Aortic smooth muscle cell (primary cell): ENCODE measurements at places on chromosomes 11 and 22. TPM values are rescaled to one million over a fixed set of nuclear protein-coding genes. Genes with fewer than 3 reads are reported as not detected.

The MUC2 gene
- total RNA-seq = not detected in 2 replicates

The BIK gene
- total RNA-seq = not detected in 2 replicates

The SLC6A5 gene
- not detected in 2 replicates for total RNA-seq

The OR9I1 gene
- total RNA-seq = not detected in 2 replicates

The TESMIN gene
- total RNA-seq = 0.13 and 0.75 TPM in 2 replicates

The MRGPRE gene
- 0.12 and 0.13 TPM in 2 replicates for total RNA-seq
